Smooth muscle cell of bladder (primary cell): ENCODE measurements at places on chromosomes 2 and 18. TPM values are rescaled to one million over a fixed set of nuclear protein-coding genes. Genes with fewer than 3 reads are reported as not detected.

The SNRPD1 gene
- total RNA-seq, result 11.9 and 19.3 TPM in 2 replicates

The CEBPZ gene
- 40.1 and 56.1 TPM in 2 replicates for total RNA-seq

The AOX1 gene
- total RNA-seq, result 23.2 and 45.3 TPM in 2 replicates

The RAB17 gene
- total RNA-seq, result 0.14 and 0.28 TPM in 2 replicates

The MEIS1 gene
- total RNA-seq, result 155 and 304 TPM in 2 replicates

The CHRNG gene
- total RNA-seq, result not detected in 2 replicates

The TMEM17 gene
- 1.8 and 2.7 TPM in 2 replicates for total RNA-seq

The GAD1 gene
- total RNA-seq, result 0.09 and 0.28 TPM in 2 replicates

The EGR4 gene
- total RNA-seq, result not detected in 2 replicates

The CYRIA gene
- total RNA-seq, result 2.8 and 3.7 TPM in 2 replicates

The TDRD15 gene
- total RNA-seq, result not detected in 2 replicates

The NEDD4L gene
- 1.3 and 1.4 TPM in 2 replicates for total RNA-seq

The TMEM247 gene
- total RNA-seq, result not detected in 2 replicates

The NYAP2 gene
- total RNA-seq, result under 0.01 TPM in 1 of 2 replicates, not detected in the other

The TNFRSF11A gene
- 0.09 and 0.14 TPM in 2 replicates for total RNA-seq

The TCF23 gene
- total RNA-seq, result not detected in 2 replicates

The TMEM169 gene
- 0.09 and 0.14 TPM in 2 replicates for total RNA-seq

The UGT1A10 gene
- total RNA-seq, result 0.43 and 0.83 TPM in 2 replicates

The ICOS gene
- not detected in 2 replicates for total RNA-seq

The PRKCE gene
- 11.1 and 11.4 TPM in 2 replicates for total RNA-seq

The RBKS gene
- total RNA-seq, result 1.6 and 2.4 TPM in 2 replicates

The SNORC gene
- 0.57 and 0.92 TPM in 2 replicates for total RNA-seq

The TRIP12 gene
- 213 and 259 TPM in 2 replicates for total RNA-seq
